ENCODE measurements at places on chromosomes 12 and 14.

GRCh38 chr12:115916910-115917668, 360.4 kb downstream of the MED13L start:
- DNase-seq = peak; percentile 57

DNA sequence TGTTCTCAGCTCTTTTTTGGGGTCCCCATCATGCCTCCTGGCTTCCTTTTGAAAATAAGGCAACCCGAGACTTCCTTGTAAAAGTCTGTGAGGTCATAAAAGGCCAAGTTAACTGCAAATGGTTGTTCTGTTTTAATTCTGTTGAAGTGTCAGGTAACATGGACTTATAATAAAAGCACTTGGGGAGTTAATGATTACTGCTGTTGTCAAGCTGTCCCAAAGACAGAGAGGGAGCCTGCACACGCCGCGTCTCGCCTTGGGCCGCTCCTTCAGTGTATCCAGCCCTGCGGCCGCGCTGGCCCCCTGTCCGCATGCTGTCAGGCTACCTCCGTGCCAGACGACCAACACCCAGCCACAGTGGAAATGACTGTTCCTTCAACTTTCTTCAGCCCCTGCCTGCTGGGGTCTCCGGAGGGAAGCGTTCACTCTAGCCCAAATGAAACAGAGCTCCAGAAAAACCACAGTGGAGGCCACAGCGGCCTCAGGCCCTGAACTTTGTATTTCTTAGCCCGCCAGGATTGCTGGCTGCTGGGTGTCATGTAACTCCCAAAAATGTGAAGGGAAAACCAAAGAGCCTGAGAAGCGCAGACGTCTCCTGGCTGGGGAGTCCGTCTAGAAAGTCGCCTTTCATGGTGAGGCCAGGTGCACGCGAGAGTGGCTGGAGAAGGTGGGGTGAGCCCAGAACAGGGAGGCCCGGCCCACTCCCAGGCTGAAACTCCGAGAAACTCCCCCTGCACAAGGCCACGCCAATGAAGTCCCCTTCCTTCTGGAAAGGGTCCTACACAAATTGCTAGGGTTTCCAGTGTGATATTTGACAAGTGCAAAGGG, 189.1 kb downstream of the ZFP36L1 start:
- DNase-seq = no peak

- no peak for DNase-seq
Measured at GRCh38 chr12:113930249-113930648, 35.9 kb downstream of the RBM19 start.

DNA sequence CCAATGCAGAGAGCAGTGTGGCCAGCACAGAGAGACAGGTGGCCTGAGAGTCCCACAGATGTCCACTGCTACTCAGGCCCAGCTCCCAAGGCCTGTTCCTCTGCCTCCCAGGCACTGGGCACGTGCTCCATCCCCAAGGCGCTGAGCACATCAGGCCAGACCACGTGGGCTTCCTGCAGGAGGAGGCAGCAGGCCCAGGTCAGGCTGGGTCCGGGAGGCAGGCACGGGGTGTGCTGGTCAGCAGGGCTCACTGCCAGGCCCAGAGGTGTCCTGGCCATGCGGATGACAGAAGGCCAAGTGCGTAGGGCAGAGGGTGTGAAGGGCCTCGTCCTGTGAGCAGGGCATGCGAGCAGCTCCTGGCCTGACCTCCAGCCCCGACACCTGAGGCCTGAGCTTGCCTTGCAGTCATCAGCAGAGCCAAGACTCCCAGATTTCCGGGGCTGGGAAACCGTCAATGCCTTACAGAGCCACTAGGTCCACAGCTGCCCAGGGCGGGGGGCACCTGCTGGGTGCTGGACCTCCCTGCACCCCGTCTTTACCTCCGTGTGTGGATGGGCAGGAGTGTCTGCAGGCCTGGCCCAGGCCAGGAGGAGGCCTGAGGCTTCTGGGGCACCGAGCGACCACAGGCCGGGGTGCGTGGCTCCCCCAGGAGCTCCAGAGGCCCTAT, 14.9 kb downstream of the TRMT61A start:
- DNase-seq = no peak

DNA sequence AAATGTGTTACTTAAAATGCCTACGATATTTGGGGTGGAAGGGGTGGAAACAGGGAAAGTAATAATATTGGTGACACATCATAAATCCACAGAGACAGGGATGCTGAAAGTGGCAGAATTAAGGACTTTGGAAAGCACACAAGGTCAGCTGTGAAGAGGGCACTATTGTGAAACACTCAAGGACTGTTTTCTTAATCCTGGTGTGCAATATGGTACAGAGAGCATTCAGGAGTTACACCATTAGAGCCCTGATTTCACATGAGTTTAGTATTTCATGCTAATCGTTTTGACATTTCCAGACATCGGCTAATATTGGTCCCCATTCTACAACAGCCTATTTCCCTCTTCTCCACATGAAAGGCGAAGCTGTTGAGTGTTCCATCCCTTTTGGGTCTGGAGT, 219.2 kb downstream of the MSRB3 start:
- DNase-seq = no peak

GRCh38 chr14:26959437-26959836, 361.6 kb upstream of the NOVA1 start:
- no peak for DNase-seq

GRCh38 chr14:42222924-42223471, 616.3 kb downstream of the LRFN5 start:
- no peak for DNase-seq

DNA sequence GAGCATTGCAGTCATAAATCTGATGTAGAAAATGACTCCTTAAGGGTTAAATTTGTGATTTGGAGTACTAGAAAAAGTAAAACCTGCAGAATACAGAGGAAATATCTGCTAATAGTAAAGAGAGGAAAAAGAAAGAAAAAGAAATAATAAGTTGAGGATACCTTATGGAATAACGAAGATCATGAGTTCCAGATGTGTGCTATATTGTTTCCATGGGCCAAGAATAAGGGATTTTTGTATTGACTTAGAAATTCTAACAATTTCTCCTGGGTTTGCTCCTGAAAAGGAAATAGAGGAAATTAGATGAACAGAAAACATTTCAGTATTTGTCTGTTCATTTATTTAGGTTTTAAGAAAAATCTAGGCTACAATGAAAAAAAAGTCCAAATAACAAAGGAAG, 115.3 kb downstream of the ALG10B start:
- DNase-seq = no peak

DNA sequence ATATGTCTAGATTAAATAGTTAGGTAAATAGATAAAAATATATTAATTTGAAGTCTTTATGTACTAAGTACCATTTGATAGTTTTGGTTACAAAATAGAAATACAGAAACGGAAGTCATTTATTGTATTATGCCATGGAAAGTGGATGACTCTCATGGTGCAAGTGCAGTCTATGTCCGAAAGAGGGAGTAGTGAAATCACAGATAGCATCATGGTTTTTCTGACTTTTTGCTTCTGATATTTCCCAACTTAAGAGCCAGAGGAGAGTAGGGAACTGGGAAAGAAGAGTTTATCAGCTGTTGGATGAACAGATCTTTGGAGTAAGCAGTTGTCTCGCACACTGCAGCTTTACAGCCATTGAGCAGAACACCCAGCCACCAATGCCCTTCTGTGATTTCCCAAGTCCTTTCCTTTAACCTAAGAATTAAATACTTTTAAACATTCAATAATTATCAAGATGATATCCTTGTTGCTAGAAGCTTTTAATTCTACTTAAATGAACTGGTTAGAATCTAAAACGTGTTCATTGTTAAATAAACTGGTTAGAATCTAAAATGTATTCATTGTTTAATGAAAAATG, 18.4 kb upstream of the SRGAP1 start:
- DNase-seq = no peak

- no peak for DNase-seq
Measured at GRCh38 chr12:126999352-126999751, 1267.6 kb upstream of the TMEM132C start.

- DNase-seq = no peak
Measured at GRCh38 chr14:102359341-102359740, 3.3 kb downstream of the CINP start.

GRCh38 chr12:67509666-67510386, 138.7 kb upstream of the DYRK2 start:
- no peak for DNase-seq

DNA sequence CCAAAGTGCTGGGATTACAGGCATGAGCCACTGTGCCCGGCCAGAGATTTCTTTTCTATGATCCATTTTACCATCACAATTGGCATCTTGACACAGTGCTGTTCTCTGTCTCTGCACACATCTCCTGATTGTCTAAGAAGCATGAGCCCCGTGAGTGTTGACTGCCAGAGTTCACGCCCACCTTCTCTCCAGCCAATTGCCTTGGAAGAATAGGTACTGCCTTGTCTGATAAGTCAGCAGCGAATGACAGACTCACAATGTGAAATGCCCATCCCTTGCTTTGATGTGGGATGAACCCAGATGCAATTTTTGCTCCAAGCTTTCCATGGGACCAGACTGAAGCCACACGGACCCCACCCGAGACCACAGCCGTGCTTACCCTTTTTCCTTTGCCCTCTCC, 19.3 kb downstream of the EIF5 start:
- no peak for DNase-seq

DNA sequence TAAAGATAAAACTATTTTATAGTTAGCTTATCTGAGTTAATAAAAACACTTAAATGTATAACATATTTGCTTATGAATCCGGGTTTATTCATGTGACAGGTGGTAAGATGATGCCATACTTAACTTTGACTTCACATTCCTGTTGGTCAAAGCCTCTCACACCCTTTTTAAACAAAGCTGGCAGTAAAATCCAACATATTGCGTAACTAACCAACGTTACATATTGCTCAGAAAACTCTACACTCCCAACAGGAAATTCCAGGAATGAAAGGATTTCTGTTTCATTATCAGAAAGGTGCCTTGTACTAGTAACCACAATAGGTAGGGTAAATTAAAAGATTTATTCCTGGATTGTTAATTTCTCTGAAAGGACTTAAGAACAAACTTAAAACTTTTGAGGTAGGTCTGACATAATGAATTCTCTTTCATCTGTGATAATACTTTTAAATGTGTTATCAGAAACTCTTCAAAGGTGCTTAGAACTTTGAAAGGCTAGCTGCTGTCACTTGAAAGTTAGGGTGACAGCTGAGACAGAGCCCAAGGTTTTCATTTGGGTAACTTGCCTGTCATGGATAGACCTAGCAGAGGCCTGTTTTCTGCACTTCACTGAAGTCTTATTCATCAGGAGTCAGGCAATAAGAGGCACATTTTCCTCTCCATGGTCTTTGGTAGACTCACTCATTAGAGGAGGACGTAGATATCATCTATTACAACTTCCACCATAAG, 23.8 kb upstream of the CATSPERB start:
- DNase-seq = no peak

DNA sequence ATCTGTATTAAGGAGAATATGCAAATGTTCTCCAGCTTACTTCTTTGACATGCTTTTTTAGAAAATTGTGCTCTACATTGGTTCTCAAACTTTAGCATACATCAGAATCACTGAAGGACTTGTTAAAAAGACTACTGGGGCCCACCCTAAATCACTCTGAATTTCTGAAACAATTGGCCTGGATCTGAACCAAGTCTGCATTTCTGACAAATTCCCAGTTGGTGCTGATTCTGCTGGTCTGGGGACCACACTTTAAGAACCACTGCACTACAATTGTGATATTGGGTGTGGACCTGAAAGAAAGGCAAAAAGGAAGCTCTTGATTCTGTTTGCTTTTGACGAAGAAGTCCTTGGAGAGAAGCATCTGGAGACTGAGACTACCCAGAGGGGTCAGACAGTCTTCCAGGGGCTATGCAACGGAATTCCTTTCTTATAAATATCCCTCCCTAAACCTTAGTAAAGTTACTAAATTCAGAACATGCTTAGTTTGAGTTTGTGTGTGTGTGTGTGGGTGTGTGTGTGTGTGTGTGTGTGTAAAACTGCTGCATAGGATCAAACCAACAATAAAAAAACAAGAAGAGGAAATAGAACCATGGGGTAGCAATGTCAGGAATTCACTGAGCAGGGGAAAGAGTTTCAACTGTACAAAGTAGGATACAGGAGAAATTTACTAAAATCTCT, 36.8 kb downstream of the EAPP start:
- no peak for DNase-seq

GRCh38 chr14:60753264-60754119, 18.9 kb downstream of the MNAT1 start:
- DNase-seq = no peak

- no peak for DNase-seq
Measured at GRCh38 chr12:96343347-96343954, 56.8 kb downstream of the CDK17 start.

DNA sequence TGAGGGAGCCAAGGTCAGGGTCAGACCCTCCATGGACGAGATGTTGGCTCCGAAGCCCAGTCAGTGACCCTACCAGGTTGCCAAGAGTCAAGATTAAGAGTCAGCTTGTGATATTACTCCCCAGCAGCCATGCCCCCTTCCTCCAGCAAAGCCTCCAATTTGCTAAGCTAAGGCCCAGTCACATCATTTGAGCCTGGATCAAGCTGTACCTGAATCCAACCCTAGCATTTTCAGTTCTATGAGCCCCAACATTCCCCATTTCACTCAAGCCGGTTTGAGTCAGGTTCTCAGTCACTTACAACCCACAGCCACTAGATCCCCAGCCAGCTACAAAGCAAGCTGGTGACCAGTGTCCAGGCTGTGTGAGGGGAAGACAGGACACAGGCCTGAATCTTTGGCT, 49.9 kb downstream of the SCARB1 start:
- DNase-seq = no peak

DNA sequence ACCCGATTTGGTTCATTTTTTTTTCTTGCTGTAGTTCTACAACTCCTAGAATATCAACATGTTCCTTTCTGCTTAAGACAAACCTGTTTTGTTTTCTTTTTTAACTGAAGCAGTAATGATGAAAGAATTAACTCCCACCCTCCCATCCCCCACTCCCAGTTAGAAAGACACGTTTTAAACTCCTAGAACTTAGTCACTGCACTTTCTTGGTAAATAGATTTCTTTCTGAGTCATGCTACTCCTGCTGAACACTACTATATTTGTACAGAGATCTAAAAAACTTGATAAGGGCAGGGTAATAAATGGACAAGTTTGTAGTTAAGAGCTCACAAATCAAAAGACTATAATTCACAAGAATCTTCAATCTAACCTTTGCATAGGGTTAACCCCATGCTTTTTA, 118.9 kb upstream of the PTPRB start:
- DNase-seq = no peak

DNA sequence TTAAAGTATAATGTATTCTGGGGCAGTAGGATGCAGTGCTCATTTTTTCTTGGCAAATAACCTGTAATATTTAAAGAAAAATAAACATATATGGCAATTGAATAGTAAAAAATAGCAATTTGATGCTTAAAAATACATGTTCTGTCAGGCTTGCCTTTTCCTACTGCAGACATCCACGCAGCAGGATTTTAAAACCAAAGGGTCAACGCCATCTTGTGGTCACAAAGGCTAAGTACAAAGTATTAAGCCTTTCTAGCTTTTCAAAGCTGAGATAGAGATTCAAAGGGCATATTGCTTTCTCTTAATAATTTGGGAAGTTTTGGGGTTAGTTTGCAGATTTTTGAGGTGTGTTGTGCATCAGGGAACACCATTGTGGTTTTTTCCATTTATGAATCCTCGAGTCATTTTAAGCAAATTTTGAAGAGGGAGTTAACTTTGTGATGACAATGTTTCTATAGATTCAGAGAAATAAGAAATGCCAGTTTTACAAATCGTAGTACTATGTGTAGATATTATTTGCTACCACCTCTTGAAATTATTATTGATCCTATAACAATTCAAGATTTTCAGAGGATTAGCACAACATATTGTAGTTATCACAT, 4.7 kb upstream of the CCER1 start:
- no peak for DNase-seq

- no peak for DNase-seq
Measured at GRCh38 chr12:70045514-70045913, 197.7 kb upstream of the CNOT2 start.

GRCh38 chr12:124225730-124226129, 69.2 kb upstream of the RFLNA start:
- no peak for DNase-seq

GRCh38 chr14:52020161-52020714, 30.9 kb downstream of the RTRAF start:
- DNase-seq = no peak
